ENCODE measurements at places on chromosomes 5 and 9.

- DNase-seq, result no peak
Measured at GRCh38 chr5:87770601-87771121, 357.9 kb upstream of the CCNH start.

DNA sequence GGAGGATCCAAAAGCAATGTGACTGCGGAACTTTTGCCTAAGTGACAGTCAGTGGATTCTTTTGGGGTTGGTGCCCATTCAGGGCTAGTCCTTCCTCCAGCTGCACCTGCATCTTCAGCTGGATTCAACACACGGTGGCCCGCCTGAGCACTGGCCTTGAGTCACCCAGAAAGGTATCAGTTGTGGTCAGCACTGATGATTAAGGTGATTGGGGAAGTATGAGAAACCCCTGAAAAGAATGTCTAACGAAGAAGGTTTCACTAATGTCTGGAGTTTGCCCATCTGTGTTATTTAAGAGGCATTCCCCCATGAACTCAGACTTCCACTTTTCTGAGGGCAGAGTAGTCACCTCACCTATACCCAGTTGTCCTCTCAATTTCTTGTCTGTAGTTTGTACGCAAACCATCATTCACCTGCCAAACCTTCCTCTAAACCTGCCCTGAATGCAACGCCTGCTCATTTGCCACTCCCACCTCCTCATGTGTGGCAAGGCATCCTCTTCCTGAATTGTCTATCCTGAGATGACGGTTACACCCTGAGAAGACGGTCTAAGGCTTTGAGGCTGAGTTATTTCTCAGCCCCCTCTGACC is 27.2 kb downstream of the CSF2 start:
- no peak for DNase-seq

DNA sequence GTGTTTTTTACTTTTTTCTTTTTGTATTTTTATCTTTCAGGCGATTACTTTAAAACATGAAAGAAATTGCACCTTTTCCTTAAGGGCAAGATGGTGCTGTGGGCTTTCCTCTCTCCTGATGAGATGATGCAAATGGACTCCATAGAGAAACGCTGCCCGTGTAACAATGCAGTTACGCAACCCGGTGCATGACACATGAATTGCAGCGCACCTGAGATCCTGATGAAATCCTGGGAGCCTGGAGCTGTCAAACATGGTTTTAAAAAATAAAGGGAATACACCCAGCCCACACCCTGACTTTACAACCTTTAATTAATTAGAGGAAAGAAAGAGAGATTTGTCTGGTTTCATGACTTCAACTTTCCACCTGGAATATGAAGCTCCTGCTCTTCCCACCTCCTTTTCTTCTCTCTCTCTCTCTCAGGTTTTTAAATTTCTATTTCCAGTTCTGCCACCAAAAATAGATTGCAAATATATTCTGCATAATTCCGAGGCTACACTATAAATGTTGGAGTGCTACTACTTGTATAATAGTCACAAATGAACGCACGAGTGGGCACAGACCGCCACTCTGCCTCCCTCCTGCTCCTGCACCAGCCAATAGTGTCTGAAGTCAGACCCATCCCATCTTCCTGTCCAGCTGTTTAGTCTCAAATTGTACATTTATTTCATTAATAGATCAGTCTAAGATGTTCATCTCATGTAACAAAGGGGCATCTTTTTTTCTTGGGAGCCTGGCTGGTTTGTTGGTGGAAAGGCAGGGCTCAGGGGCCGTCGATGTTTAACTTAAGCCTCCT is 179.1 kb downstream of the AUH start:
- no peak for DNase-seq

- no peak for DNase-seq
Measured at GRCh38 chr5:150486402-150487198, 21.3 kb upstream of the NDST1 start.

- peak; percentile 90 for DNase-seq
Measured at GRCh38 chr9:110116543-110116885, 91.4 kb downstream of the C9orf152 start.

Measured in BJ (cell line).